ENCODE measurements at places on chromosomes 7 and 10.

- DNase-seq: no peak
These were observed 517.6 kb downstream of the KCNMA1 start for GRCh38 chr10:77120012-77120411.

- no peak for DNase-seq
These were observed 225.7 kb upstream of the PPP2R2D start for GRCh38 chr10:131675104-131675503.

DNA sequence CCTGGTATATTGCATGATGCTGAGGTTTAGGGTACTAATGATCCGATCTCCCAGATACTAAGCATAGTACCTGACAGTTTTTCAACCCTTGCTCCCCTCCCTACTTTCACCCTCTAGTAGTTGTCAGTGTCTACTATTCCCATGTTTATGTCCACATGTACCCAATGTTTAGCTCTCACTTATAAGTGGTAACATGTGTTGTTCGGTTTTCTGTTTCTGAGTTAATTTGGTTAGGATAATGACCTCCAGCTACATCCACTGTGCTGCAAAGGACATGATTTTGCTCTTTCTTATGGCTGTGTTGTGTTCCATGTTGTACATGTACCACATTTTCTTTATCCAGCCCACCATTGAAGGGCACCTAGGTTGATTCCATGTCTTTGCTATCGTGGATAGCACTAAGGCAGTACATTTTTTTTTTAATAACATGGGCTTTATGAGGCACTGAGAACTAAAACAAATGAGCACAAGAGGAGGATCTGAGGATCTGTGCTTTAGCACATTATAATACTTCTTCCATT is 28.1 kb downstream of the ITGB8 start:
- DNase-seq: no peak

GRCh38 chr7:69283421-69283820 is 314.9 kb upstream of the AUTS2 start:
- DNase-seq: no peak

- no peak for DNase-seq
These were observed 590 bp upstream of the CRTAC1 start for GRCh38 chr10:98030991-98031431.

DNA sequence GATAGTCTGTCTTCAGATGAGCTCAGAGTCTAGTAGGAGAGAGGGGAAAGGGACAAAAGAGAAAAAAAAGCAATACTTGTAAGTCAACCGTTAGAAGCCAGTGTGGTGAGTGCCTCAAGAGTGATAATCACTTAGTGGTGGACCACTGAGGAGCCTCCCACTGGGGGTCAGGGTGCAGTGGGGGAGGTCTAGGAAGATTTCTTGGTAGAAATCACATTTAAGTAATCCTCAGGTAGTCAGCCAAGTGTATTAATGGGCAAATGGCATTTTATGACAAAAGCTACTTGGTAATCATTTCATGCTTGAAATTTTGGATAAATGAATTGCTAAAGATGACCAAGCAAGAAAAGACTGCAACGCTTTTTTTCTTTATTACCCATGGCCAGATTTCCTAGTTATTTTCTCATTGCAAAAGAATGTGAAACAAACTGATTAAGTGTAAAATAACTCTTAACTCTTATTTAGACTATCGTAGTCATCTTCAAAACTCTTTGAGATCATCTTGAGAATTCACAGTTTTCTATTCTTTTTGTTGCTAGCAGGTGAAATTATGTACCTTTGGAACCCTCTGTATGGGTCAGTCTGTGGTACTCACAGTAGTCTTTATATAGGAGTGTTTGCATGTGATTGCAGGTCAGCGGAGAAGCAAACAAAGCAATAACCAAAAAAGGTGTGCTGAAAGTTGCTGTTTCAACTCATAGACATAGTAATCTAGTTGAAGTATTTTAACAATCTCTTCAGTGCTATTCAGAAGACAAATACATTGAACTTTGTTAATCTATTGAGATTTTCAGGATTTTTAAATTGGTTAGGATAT is 63.9 kb downstream of the PPP1R9A start:
- no peak for DNase-seq

- DNase-seq: no peak
These were observed 1.1 kb downstream of the GRID1 start for GRCh38 chr10:86365346-86366032.

GRCh38 chr7:26989897-26990670 is 105.7 kb downstream of the HOXA1 start:
- DNase-seq: no peak

DNA sequence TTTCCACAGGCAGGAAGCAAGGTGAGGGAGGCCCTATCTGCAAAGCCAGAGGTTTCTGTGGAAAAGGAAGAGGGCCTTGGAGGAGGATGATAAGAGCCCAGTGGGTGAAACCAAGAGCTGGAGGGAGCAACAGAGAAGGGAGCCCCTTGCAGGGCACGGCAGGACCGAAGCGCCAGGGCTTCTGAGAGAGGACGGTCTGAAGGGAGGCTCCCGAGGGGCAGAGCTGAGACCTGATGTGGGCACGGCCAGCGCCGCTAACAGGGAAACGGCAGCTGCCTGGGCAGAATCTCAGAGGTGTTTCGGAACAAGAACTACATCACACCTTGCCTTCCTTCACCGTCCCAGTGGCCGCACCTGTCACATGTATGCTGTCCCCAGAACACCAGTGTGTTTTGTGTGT is 144.3 kb upstream of the ADARB2 start:
- DNase-seq: no peak

- DNase-seq: no peak
These were observed 123.7 kb downstream of the IMMP2L start for GRCh38 chr7:111438369-111439289.

DNA sequence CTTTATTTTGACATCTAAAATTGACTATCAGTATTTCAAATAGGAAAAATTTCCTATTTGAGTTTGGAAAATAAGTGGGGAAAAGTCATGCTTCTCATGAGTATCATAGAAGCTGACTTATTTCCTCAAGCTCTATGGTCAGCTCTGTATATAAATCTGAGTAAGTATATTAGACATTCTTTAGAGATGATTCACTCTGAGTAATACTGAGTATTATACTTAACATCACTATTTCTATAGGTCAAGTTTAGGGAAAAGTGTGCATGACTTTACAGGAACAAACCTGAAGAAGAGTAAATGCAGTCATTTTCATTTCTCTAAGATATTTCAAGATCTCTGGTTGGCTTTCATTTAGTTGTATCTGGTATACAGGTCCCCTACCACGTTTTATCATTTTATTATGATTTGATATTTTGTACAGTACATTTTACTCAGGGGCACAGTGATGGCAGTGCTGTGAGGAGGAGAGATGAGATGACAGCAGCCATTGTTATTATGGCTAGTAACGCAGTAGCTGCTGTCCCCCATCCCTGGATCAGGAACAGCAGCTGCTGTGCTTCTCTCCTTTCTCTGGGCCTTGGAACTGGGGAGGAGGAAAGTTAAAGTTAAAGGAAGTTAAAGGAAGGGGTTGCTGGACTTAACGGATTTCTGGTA is 15.2 kb downstream of the SND1 start:
- no peak for DNase-seq

DNA sequence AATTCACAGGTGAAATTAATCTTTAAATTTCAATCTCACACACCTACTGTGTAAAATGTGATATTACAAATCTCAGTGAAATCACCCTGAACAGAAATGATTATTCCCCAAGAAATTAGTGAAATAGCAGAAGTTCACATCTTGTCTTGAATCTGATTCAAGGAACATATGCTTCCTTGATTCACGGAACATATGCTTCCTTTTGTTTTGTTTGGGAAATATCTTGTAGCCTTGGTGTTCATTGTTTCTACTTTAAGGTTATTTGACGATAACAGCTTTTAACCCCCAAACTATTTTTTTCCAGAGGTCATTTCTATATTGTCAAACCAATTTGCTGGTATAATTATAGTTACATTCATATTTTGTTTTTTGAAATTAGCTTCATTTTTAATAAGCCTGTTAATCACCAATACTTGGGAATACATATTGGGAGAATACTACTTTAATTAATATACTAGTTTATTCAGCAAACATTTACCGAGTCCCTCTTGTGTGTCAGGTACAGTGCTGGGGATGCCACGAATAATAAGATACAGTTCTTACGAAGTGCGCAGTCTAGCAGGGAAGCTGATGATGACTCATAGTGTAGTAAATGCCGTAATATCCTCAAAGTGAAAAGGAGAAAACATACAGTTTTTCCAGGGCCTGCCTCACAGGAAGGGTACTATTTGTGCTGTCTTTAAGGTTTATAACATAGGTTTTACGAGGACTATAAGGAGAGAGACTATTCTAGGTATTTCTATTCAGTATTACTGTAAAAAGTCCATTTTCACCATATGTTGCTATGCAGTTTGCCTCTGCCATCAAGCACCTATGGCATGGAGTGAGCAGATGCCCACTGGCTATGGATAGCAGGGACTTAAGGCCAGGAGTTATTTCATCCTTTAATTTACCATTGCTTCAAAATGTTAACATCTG is 32.5 kb downstream of the PRKAR2B start:
- DNase-seq: no peak

DNA sequence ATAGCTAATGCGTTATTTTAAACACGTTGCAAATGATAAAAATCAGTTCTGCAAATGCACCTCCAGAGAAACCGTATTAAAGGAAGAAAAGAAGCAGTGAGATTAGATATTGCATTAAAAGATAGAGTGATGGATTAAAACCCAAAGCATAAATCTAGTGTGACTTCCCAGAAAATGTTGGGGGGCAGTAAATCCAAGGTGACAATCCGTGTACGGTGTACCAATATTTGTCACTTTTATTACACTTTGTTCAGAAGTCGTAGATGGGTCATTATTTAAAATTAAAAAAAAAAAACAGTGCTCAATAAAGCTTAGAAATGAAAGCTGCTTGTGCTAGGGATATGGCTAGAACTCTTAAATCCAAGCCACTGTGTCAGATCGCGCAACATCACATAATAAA is 106.4 kb downstream of the TMEM130 start:
- no peak for DNase-seq

- no peak for DNase-seq
These were observed 129.0 kb downstream of the INHBA start for GRCh38 chr7:41573862-41574261.

DNA sequence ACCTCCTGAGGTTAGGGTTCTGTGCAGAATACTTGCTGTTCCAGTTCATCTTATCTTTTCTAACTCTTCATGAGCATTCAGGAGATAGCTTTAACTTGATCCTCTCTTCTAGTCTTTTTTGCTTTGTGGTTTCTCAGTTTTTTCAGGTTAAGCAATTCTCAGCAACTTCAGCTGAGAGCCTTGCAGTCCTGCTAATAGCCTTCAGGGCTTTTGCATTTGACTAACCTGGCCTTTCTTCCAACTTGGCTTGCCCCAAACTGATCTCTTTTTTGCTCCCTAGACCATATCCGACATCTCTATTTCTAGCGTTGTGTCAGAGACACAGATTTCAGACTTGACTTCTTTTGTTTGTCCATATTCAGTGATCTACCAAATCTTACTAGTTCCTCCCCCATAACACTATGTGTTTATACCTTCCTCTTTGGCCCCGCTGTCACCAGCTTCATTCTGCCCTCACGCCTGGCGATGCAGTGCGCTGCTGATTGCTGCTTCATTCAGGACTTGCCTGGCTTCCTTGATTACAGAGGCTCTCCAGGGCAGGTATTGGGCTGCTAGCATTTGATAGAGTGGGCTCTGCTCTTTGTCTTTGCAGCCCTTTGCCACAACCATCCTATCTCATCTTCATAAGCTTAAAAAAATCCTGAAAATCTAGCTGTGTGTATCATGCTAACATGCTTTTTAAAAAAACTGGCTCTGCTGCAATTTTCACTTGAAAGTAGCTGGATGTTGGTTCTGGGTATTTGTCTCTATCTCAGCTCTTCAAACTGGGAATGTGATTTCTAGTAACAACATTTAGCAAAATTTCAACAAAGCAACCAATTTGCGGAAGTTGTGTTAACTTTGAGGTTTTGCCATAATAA is 9.6 kb downstream of the CUL1 start:
- no peak for DNase-seq

- DNase-seq: no peak
These were observed 11.0 kb downstream of the RHBDD2 start for GRCh38 chr7:75889826-75890225.

DNA sequence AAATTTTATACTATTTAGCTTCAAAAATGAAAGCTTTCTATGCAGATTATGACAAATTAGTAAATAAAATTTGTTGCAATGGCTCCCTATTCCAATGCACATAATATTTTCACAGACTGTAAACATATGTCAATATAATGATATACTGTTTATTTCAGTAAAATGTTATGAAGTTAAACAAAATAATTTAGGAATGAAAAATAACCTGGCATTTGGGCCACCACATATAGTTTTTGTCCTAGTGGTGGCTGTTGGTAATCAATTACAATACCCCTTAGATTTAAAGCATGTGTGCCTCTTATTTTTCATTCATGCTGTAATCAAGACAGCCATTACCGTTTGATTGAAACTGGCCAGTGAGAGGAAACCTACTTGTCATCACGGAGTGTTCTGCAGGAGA is 928.5 kb upstream of the KCND2 start:
- DNase-seq: no peak

DNA sequence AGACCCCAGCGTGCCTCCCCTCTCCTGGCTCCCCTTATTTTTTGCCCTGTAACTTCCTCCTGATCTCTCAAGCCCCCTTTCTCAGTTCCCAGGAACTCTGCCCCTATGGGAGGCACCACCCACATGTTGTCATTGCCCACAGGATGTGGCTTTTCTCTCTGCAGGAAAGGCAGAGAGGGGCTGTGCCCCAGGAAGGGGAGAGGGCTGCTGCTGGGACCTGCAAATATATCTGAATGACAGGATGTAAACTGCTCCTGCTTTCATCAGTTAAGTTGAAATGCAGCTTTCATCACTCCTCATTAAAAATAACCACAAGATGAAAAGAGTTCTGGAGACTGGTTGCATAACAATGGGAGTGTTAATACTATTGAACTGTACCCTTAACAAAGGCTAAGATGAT is 103.3 kb downstream of the CLEC2L start:
- no peak for DNase-seq

DNA sequence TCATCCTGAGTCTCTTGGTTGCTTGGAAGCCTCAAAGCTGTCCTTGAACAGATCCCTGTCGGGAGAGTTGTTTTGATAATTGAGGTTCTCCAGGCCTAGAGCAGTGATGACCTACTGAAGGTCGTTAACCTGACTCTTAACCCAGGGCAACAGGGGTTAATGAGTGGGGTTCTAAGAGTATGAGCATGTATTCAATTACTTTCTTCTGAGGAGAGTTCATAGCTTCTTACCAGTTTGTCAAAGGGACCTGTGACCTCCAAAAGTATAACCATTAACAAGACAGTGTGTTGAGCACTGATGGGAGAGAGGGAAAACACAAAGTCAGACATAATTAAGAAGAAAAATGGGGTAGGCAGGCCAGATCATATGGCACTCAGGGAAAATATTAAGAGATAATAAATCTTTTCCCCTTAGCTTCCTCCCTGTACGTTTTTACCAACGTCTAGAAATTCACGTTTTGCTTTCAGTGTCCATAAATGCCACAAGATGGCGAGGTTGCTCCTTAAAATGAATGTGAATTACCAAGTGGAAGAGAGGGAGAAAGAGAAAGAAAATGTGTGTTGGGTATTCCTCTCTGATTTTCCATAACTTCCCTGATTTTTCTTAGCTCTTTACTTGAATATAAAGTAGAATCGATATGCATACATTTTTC is 97.6 kb downstream of the SUGCT start:
- DNase-seq: no peak
